ENCODE measurements at places on chromosomes 12 and 14. TPM values are rescaled to one million over a fixed set of nuclear protein-coding genes. Genes with fewer than 3 reads are reported as not detected.

The BRMS1L gene
- polyA plus RNA-seq = 1.8 TPM

The PNP gene
- polyA plus RNA-seq = 57.9 TPM

The LPAR5 gene
- polyA plus RNA-seq = 7.9 TPM

The RNASE8 gene
- polyA plus RNA-seq = not detected

Measured in naive thymus-derived CD8-positive, alpha-beta T cell (primary cell).